Stimulated activated CD8-positive, alpha-beta memory T cell treated with anti-CD3 and anti-CD28 coated beads, Interleukin-4, amount 100 ng/mL, for 24 hours (primary cell): ENCODE measurements at places on chromosomes 4 and X.

- DNase-seq = no peak
Observed at GRCh38 chr4:188110741-188111471, 1.5 kb upstream of the TRIML2 start.

DNA sequence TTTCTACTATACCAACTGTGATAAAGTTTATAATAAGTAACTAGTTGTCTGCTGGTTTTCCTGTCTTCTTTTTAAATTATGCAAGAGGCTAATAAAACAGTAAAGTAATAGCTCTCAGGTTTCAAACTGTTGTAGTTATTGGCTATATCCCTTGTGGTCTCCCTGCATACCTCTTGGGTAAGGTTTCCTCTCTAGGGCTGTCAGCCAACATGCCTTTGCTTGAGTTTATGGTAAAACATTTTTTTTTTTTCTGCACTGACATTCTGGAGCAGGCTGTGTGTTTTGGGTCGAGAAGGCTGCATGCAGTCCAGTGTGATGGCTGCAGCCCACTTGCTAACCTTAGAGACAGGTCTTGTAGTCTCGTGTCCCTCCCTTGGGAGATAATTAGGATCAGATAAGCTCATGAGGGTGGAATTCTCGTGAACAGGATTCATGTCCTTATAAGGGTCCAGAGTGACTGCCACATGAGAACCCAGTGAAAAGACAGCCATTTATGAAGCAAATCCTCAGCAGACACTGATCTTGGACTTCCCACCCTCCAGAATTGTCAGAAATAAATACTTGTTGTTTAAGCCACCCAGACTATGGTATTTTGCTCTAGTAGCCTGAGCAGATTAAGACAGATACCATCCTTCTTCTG is 831.2 kb downstream of the CCSER1 start:
- no peak for DNase-seq

DNA sequence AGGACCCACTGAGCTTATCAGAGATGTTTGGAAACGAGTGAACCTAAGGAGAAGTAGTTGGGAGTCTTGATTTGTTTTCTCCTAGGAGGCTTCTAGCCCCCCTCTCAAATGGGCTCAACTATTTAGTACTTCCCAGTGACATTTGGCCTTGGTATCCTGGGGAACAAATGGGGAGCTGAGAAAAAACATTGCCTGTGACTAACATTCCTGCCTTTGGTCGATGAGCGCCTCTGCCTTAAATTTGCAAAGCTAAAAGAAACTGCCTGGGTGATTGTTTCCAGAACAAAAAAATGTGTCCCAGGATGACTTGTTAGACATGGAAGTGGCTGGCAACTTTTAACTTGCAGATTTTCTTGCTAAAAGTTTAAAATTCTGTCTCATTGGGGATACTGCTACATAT is 58.8 kb upstream of the IGFBP7 start:
- DNase-seq = no peak

- no peak for DNase-seq
Observed at GRCh38 chr4:183374950-183375555, 52.8 kb upstream of the CLDN24 start.

GRCh38 chrX:67545893-67546495 is 2.2 kb downstream of the AR start:
- no peak for DNase-seq

- DNase-seq = no peak
Observed at GRCh38 chr4:56859841-56860240, 38.3 kb upstream of the SPINK2 start.

DNA sequence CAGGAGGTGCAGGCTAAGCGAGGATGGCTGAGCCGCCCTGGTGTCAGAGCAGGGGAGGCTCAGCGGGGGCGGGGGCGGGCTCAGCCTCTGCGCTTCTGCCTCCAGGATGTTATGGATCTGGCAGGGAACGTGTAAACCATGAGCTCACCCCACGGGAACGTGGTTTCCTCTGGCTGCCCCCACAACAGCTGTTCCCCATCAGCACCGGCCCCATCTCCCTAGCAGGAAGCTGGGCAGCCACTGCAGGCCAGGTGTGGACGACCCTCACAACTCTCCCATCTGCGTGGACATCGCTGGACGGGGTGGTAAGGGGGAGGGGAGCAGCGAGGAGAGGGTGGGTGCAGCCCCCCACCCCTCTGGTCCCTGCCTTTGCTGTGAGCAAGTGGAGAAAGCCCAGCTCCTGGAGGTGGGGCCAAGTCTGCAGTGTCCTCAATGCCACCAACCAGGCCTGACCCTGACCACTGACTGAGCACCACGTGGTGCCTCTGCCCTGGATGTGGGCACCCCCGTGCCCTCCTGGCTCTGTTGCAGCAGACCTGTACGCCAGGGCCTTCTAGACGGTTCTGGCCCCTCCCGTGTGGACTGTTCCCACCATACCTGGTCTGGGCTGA is 28.1 kb upstream of the SPON2 start:
- no peak for DNase-seq

DNA sequence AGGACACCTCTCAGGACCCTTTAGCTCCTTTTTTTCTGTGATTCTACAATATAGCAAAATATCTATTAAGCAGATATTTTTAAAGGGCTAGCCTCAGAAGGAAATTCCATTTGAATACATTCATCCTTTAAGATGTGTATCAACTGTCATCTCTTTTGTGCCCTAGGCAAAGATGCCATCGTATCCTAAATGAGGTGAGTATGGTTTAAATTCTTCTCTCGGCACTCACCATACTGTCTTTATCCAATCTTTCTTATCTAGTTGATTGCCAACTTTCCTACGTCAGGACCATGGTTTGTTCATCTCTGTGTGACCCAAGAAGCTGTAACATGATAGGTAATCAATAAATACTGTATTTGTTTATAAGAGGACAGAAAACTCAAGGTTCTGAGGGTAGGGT is 176.0 kb downstream of the LDB2 start:
- no peak for DNase-seq

- DNase-seq = no peak
Observed at GRCh38 chr4:186808630-186809018, 85.0 kb upstream of the FAT1 start.

GRCh38 chrX:43373032-43373431 is 283.1 kb upstream of the MAOA start:
- DNase-seq = no peak

- DNase-seq = no peak
Observed at GRCh38 chrX:16903274-16904022, 33.3 kb upstream of the RBBP7 start.

DNA sequence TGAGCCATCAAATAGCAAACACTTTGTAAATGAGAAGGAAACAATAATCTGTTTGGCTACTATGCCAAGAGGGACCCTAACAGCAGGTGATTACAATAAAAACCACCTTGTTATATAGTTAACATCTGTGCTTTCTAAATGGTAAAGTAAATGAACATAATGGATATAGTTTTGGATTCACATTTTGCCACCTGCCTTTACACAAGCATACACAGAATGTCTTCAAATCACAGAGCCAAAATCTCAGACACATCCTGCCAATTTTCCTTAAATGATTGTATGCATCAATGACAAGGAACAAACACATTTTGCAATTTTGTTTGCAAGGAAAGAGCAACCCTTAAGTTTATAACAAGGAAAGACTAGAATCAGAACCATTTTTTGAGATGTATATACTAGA is 334.2 kb downstream of the FSTL5 start:
- no peak for DNase-seq

DNA sequence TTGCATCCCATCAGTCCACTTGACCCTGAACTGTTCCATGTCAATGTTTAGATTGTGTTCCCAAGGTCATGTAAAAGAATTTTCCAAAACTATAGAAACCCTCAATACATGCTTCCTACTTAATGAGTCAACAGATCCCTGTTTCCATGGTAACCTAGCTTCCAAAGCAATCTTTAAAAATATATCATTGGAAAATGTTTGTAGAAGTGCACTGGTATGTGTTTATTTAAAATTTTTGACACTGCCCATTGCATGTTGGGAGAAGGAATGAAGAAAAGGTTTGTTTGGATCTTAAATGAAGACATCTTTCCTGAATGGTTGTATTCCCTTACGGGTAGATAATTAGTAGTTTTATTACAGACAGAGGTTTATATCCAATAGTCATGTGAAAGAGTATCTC is 345.3 kb downstream of the GABRG1 start:
- no peak for DNase-seq

GRCh38 chr4:118279920-118280432 is 72.8 kb downstream of the PRSS12 start:
- DNase-seq = no peak

GRCh38 chr4:8506373-8507195 is 66.0 kb downstream of the TRMT44 start:
- no peak for DNase-seq

DNA sequence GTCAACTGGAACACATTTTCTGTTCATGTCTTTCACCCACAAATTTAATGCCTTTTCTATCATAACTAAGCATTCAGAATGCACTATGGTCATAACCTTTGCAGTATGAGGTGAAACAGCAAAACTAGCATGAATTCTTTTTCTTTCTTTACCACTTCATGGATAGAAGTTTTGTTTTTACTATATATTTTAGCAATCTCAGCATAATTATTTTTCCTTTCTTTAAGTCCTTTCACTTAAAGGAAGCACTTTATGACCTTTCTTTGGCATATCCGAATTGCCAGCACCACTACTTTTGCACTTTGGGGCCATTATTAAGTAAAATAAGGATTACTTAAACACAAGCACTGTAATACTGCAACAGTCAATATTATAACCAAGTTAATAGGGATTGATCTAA is 115.1 kb upstream of the DKK2 start:
- DNase-seq = no peak

- DNase-seq = no peak
Observed at GRCh38 chr4:14184265-14184664, 556.7 kb upstream of the BOD1L1 start.

GRCh38 chrX:49191574-49192011 is 5.4 kb upstream of the PRICKLE3 start:
- DNase-seq = no peak

GRCh38 chrX:133961046-133961445 is 24.3 kb downstream of the GPC3 start:
- no peak for DNase-seq

GRCh38 chr4:11312389-11312788 is 116.3 kb downstream of the HS3ST1 start:
- DNase-seq = no peak

DNA sequence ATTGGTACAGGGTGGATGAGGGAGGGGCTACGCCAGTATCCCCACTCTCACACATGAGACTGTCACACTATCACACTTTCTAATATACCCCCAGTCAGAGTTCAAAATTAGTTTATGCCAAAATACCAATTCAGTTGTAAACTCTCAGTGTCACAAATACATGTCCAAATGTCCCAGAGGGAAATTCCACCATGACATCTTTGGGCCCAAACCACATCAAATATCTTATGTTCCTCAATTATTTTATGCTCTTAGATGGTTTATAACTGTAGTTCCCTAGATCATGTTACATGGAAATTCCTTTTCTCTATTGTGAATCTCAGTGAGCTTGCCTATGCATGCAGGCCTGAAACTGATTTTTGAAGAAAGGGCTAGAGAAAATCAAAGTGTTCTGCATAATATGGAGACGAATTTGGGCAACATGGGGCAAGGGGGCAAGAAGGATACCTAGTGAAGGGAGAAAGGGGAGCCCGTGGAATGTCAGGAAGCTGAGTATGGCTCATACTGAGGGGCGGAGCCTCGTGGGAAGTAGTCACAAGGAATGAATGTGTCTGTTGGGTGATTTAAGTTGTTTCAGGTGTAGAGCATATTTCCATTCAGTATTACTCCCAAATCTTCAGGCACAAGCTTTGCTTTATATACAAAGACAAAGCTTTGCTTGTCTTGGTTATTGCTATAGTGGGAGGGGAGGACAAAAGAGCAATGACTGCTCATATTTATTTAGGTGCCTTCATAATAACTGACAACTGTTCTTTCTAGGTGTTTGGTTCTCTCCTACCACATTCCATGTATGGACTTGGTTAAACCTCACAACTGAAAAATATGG is 40.8 kb downstream of the CLNK start:
- no peak for DNase-seq

GRCh38 chrX:23742174-23742696 is 841 bp downstream of the ACOT9 start:
- DNase-seq = no peak

DNA sequence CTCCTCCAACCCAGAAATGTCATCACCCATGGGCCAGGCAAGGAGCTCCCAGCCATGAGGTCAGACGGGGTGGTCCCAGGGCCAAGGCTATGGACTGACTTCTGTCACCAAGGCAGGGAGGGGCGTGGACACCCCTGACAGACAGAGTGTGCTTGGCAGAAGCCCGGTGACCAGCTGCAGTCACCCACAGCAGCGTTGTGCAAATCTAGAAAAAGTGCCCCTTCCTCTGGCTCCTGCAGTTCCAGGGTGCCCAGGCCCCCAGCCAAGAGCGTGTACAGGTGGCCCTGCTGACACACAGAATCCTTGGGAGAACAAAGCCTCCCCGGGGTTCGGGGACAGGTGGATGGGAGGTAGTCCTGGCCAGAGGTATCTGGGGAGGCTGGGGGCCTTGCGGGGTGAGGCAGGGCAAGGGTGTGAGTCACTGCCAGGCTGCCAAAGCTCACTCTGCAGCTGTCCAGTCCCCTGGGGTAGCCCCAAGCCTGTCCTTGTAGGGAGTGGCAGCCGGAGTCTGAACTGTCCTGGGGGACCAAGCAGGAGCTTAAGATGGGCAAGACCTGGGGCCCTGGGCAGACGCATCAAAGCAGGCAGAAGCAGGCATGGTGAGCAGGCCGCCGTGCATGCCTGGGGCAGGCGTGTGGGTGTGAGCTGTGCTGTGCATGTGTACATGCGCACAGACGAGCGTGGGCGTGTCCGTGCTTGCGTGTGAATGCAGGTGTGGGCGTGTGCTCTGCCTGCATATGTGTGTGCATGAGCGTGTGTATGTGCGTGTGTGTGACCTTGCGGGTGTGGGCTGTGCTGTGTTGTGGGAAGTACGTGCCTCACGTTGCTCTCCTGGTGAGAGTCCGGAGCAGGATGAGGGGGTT is 3.3 kb downstream of the MYL5 start:
- DNase-seq = no peak

DNA sequence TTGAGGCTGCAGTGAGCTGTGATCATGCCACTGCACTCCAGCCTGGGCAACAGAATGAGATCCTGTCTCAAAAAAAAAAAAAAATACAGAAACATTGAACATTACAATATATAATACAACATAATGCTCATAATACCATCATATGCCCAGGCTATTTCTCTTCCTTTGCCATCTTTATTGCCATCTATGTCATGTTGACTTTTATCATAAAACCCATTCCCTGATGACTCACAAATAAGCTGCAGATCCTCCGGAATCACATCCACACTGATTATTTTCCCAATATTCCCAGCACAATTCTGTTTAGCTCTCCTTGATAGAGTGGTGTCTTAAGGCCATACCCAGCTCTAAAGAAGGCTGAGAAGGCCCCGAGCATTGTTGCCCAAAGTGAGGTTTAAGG is 9.2 kb upstream of the FBXW7 start:
- DNase-seq = no peak

GRCh38 chrX:115560978-115561604 is at the start of gene PLS3:
PLS3 (plus strand) TSS chrX:115561174; CDS start chrX:115610251, 49,077 bp downstream.
- DNase-seq = no peak

GRCh38 chrX:13001961-13002671 is 27.2 kb downstream of the TMSB4X start:
- no peak for DNase-seq

GRCh38 chrX:146186540-146186939 is 368.9 kb downstream of the SLITRK2 start:
- no peak for DNase-seq
